Naive B cell (primary cell): ENCODE measurements at places on chromosomes 3 and 15. TPM values are rescaled to one million over a fixed set of nuclear protein-coding genes. Genes with fewer than 3 reads are reported as not detected.

The C3orf33 gene
- 2.4 TPM for polyA plus RNA-seq

DNA sequence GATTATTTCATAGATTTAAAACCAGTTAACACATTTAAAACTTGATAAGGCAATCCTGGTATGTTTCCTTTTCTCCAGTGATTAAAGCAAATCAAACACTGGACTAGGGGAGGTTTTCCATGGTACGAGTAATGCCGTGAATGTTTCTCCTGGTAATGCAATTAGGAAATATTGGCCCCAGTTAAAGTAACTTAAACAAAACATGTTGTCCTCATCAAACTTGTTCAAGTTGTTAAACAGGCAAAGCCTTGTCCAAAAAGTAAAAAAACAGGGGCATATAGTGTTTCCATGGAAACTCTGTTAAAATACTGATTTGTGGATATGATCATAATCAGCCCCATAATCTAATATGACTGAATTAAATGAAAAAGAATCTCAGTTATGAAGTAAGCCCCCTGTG lies 13.1 kb upstream of the LRTM1 start:
- H3K4me1 ChIP-seq = no peaks in the 10 kb centered on the region
- no peaks in the 10 kb centered on the region for H3K36me3 ChIP-seq
- H3K4me3 ChIP-seq = no peak overlapping the region
- H3K27me3 ChIP-seq = no peaks in the 10 kb centered on the region
- no peak overlapping the region for H3K27ac ChIP-seq

DNA sequence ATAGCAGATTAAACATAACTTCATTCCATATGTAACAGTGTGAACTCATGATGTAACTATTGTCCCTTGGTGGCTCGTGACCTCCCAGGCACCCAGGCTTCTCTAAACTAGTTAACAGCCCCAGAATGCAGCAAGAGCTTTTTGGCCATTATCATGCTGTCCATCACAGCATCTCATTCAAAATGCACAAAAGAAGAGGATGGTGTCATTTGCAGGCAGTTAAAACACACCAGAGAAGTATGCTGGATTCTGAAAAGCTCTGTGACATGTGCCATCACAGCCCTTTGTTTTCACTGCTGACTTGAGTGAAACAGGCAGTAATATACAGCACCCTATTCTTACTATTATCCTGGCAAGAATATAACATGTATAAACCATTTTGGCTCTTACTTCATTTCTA lies 117.6 kb upstream of the CHMP2B start:
- no peaks in the 10 kb centered on the region for H3K36me3 ChIP-seq
- H3K4me1 ChIP-seq = no peaks in the 10 kb centered on the region
- no peak overlapping the region for H3K4me3 ChIP-seq
- no peaks in the 10 kb centered on the region for H3K27me3 ChIP-seq
- no peak for DNase-seq

GRCh38 chr3:180383332-180384020 lies 218.5 kb upstream of the TTC14 start:
- no peaks in the 10 kb centered on the region for H3K36me3 ChIP-seq
- no peaks in the 10 kb centered on the region for H3K27me3 ChIP-seq
- no peak for DNase-seq

DNA sequence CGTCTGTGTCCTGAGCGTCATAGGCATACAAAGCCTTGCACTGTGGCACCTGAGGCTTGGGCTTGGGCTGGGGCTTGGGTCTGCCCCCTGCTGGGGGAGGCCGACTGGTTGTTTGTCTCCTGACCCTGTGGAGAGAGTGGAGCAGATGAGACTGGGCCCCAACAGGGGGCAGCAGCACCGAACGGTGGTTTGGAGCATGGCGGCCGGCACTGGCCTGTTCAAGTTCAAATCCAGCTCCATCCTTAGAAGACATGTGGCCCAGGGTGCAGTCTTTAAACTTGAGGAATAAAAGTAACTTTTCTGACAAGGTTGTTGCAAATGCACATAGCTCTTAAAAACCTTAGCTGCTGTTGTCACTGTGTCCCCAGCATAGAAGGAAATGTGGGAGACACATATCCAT lies 33.3 kb downstream of the CCNB2 start:
- peaks cover 14% of the 10 kb centered on the region for H3K4me1 ChIP-seq
- no peaks in the 10 kb centered on the region for H3K27me3 ChIP-seq
- H3K4me3 ChIP-seq = no peak overlapping the region
- peak overlapping the region; percentile 71 for H3K27ac ChIP-seq

- no peaks in the 10 kb centered on the region for H3K36me3 ChIP-seq
- no peak overlapping the region for H3K4me3 ChIP-seq
- H3K27me3 ChIP-seq = peaks cover 5% of the 10 kb centered on the region
- DNase-seq = peak; percentile 48
- H3K27ac ChIP-seq = peak overlapping the region; percentile 41
- H3K4me1 ChIP-seq = peaks cover 33% of the 10 kb centered on the region
Measured at GRCh38 chr15:75732809-75733451, 20.3 kb upstream of the CSPG4 start.

DNA sequence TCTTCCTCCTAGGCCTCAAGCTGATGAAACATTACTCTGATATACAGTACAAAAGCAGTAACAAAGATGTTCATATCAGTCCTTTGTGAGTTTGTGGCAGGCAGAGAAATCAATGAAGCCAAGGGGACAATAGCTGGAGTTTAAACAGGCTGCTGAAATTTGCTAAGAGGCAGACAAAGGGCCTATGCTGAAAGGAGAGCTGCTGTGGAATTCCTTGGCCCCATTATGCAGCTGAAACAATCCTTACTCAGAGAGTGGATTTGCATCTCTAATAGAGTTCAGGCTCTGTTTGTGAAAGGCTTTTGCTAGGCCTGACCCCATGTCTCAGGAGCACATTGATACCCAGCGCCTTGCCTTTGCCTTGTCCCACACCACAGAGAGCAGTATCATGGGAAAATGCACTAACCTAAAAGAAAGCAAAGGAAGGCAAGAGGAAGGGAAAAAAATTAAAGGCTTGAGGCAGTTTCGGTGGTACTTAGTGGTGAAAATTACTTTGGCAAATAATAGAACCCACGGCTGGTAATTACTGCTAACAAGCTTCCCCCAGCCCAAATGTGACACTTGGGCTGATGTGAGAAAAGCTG lies 195.0 kb upstream of the EPHA3 start:
- H3K27me3 ChIP-seq = no peaks in the 10 kb centered on the region
- no peak overlapping the region for H3K27ac ChIP-seq
- H3K36me3 ChIP-seq = no peaks in the 10 kb centered on the region
- DNase-seq = no peak
- no peaks in the 10 kb centered on the region for H3K4me1 ChIP-seq
- no peak overlapping the region for H3K4me3 ChIP-seq
